ENCODE measurements at places on chromosomes 6 and 20. TPM values are rescaled to one million over a fixed set of nuclear protein-coding genes. Genes with fewer than 3 reads are reported as not detected.

The CLDN20 gene
- total RNA-seq = not detected

The JPH2 gene
- total RNA-seq = 16.4 TPM

The C6orf15 gene
- not detected for total RNA-seq

The FAM209B gene
- total RNA-seq = not detected

The SASH1 gene
- total RNA-seq = 11.5 TPM

GRCh38 chr6:157177731-157178336, 145.5 kb downstream of the TMEM242 start:
- DNase-seq = no peak

DNA sequence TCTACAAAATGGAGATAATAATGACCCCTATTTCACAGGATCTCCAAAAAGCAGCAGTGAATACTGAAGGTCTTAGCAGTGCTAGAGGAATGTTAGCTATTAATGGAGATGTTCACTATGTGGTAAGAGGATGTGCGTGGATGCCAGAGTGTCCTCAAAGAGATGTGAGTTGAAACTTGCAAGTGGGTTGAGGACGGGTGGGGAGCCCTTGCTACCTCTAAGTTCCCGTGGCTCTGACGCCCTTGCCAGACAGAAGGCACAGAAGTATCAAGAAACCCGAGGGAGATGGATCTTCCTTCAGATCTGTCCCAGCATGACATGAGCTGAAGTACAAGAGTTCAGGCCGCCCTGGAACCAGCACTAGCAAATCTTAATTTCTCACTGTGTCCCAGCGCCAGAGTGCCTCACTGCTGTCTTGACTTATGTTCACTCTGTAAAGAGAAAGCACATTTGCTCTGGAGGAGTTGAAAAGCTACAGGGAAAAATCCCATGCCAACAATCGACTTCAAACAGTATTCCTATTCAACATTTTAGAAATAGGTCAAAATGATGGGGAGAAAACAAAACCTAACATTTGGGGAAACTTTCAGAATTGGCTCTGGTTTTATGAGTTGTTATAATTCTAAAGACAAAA, 59.5 kb downstream of the FYN start:
- DNase-seq = no peak

- no peak for DNase-seq
Observed at GRCh38 chr20:34527016-34527415, 10.8 kb downstream of the DYNLRB1 start.

- DNase-seq = peak; percentile 5
Observed at GRCh38 chr20:12554426-12554825, 454.3 kb upstream of the SPTLC3 start.

- DNase-seq = no peak
Observed at GRCh38 chr6:138011413-138011812, 95.8 kb downstream of the PERP start.

DNA sequence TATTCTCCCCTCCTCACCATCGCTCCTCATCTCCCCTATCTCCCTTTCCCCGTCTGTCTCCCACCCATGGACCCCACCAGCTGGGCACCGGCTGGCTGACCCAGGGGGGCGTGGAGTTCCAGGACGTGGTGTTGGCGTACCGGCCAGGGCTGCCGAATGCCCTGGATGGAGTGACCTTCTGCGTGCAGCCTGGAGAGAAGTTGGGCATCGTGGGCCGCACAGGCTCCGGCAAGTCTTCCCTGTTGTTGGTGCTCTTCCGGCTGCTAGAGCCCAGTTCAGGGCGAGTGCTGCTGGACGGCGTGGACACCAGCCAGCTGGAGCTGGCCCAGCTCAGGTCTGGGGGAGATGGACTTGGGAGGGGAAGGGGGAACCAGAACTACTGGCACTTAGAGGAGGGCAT, 7.7 kb downstream of the DLK2 start:
- no peak for DNase-seq

- no peak for DNase-seq
Observed at GRCh38 chr6:144383336-144383735, 98.2 kb downstream of the UTRN start.

DNA sequence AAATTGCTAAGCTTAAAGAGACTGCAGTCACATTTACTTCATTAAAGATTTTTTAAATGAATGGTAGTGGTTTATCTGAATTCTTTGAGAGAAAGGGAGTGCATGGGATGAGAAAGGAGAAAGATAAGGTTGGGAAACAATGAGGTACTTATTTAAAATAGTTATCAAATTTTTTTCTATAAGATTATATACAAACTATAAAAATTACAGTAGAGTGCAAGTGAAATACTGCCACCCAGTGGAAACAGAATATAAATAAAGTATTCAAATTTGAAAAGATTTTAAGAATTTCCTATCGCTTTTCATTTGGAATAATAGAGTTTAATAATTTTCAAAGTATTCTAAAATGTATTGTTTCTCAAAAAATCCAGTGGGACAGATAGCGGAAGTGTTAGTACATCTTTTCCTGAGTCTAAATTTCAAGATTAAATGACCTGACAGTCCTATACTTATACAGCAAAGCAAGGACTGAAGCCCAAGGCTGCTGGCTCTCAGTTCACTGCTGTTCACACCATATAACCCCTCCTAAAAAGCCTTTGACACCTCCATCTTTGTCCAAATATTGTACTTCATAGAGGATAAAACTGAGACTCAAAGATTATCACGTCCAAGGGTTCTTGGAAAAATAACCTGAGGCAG, 31.1 kb downstream of the EPM2A start:
- DNase-seq = peak; percentile 41

DNA sequence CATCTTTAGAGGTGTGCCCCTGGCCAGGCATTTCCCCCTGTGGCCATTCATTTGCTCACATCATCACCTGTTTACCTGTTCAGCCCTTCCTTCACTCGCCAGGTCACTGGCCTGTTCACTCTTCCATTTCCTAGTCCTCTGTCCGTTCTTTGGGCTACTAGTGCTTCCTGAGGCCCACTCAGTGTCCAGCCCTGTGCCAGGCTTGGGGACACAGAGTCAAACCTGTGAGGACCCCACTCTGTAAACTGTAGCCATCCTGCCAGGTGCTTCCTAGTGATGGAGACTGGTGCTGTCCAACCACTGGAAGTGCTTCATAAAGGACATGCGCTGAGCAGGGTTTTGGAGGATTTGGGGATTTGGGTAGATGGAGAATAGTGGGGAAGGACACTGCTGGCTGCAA, 3.5 kb downstream of the DLGAP4 start:
- DNase-seq = no peak

All from M059J (cell line).